Stimulated activated CD8-positive, alpha-beta memory T cell treated with anti-CD3 and anti-CD28 coated beads, Interleukin-7, amount 100 ng/mL, for 1 hour (primary cell): ENCODE measurements at places on chromosomes 12 and 14.

GRCh38 chr14:104390221-104390931 is 189.2 kb upstream of the C14orf180 start:
- no peak for DNase-seq

DNA sequence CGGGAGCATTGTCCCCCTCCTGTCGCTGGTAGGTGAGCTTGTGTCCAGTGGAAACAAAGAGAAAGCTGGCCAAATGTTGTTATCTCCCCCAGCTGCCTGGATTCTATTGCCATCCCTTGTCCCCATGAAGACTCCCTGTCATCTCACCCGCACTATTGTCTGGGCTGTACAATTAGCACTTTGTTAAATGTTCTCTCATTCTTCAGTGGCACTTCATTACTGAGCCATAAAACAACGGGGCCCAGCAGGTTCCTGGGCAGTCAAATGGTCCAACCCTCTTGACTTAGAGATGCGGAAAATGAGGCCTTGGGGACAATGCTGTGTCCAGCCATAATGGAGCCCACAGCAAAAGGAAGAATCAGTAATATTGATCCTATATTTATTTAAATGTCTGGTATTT is 13.2 kb upstream of the COL2A1 start:
- DNase-seq, result no peak

DNA sequence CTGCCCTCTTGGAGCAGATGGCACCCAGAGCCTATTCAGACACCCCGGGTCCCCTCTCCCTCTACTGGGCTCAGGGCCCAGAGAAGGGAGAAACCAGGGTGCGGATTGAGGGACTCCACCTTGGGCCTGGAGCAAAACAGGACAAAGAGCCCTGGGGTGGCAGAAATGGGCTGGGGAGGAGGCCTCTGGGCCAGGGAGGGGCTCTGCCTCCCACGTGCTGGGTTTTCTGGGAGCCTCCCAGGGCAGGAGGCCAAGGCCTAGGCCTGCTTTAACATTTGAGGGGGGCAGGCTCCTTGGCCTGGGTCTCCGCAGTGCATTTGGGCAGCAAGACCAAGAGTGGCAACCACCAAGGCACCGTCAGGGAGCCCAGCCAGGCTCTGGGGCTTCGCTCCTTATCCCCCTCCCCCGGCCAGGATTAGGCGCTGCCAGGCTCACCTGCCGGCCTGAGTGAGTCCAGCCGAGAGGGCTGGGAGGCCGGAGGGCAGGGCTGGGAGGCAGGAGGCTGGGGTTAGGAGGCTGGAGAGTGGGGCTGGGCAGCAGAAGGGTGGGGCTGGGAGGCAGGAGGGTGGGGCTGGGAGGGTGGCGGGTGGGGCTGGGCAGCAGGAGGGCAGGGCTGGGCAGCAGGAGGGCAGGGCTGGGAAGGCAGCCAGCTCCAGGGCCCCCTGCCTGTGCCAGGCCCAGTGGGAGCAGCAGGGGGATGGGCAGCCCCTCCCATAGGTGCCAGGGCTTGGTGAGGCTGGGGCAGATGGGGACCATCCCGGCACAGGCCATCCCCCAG is 101.8 kb upstream of the EIF5 start:
- no peak for DNase-seq

DNA sequence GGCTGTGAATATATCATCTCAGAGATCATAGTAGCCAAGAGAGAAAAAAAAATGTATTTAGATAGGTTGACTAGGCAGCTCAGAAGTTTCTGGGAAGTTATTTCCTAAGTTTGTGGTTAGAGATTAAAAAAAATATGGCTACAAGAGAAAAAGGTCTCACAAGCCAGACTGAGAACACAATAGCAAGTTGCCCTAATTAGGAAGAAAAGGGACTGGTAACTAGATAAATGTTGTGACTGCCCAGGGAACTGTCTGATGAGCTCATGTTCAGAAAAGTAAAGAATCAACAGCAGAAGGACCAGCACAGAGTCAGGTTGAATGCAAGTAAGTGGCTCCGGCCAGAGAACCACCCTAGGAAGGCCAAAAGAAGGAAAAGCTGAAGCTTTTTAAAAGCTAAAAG is 256.6 kb downstream of the PRKD1 start:
- no peak for DNase-seq

- no peak for DNase-seq
These were observed 10.8 kb downstream of the PIGH start for GRCh38 chr14:67589204-67589770.

DNA sequence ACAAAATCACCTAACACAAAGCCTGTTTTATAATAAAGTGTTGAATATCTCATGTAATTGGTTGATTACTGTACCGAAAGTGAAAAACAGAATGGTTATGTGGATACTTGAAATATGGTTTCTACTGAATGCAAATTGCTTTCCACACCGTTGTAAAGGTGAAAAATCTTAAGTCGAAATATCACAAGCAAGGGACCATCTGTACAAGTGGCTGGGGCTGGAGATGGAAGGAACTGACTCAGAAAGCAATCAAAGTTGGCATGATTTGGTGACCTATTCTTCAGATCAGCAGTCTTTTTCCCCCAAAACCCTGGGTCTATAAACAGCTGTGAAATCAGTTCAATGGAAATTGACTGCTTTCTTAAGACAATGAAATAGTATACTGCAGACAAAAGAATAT is 3.6 kb downstream of the CBX5 start:
- DNase-seq, result no peak

GRCh38 chr12:5244513-5244972 is 187.4 kb upstream of the NTF3 start:
- DNase-seq, result no peak

- no peak for DNase-seq
These were observed 77.8 kb upstream of the GRIP1 start for GRCh38 chr12:66756631-66757030.

- DNase-seq, result no peak
These were observed 56.2 kb downstream of the CRADD start for GRCh38 chr12:93733358-93733757.

GRCh38 chr14:98293576-98293975 is 978.4 kb downstream of the BCL11B start:
- DNase-seq, result no peak

GRCh38 chr12:6925540-6926279 is 2.0 kb upstream of the ATN1 start:
- no peak for DNase-seq

GRCh38 chr14:49287004-49287403 is 299.2 kb downstream of the RPS29 start:
- DNase-seq, result no peak

DNA sequence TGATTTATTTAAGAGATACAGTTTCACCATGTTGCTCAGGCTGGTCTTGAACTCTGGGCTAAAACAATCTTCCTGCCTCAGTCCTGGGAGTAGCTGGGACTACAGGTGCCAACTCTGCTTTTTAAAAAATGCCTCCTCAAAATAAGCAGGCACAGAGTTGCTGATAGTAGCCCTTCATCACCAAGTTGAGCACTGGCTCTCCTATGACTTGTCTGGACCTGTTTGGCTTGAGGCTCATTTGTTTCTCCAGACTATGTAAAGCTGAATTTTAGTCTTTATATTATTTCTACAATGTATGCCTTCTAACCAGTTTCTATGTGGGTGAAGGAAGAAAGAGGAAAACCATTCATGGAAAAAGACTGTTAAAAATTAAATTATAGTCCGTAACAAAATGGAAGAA is 39.5 kb upstream of the RAD51AP1 start:
- no peak for DNase-seq

GRCh38 chr14:77474479-77475177 is 16.7 kb downstream of the AHSA1 start:
- no peak for DNase-seq

GRCh38 chr12:23803540-23803939 is 145.9 kb downstream of the SOX5 start:
- no peak for DNase-seq

DNA sequence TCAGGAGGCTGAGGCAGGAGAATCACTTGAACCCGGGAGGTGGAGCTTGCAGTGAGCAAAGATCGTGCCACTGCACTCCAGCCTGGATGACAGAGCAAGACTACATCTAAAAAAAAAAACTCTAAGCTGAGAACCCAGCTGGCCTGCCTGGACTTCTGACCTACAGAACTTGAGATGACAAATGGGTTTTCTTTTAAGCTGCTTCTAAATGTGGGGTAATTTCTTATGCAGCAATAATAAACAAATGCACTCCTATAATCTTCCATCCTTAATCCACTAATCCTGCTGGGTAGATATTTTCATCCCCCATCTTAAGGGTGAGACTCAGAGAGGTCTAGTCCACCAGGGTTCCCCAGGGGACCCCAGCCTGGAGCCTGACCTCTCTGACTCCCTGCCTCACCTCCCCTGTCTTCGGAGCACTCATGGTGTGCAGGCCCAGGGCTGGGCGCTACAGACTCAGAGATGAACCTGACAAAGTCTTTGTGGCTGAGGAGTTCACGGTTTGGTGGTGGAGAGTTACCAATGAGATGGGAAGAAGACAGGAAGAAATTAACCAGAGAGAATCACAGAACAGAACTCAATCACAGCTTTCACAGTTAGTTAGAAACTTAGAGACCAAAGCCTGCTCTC is 39.7 kb upstream of the BDKRB2 start:
- no peak for DNase-seq

- no peak for DNase-seq
These were observed 119.5 kb upstream of the RTL1 start for GRCh38 chr14:101022916-101023435.

DNA sequence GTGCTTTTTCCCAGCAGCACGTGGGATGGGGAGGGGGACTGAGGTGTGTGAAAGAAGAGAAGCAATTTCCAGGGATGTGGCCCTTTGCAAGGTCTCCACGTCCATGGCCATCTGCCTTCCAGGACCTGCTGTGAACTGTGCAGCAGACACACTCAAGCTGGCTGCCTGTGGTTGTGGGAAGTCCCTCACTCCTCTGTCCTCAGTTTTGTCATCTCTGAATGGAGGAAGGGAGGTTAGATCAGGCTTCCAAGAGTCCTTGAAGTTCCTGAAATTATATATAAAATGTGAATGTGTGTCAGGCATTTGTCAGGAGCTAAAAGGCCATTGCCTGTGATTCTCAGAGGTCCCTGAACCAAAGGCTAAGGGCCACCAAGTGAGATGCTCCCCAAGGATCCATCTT is 328.2 kb downstream of the CACNA1C start:
- no peak for DNase-seq

- DNase-seq, result no peak
These were observed 4.2 kb upstream of the CLEC4C start for GRCh38 chr12:7751394-7751793.

DNA sequence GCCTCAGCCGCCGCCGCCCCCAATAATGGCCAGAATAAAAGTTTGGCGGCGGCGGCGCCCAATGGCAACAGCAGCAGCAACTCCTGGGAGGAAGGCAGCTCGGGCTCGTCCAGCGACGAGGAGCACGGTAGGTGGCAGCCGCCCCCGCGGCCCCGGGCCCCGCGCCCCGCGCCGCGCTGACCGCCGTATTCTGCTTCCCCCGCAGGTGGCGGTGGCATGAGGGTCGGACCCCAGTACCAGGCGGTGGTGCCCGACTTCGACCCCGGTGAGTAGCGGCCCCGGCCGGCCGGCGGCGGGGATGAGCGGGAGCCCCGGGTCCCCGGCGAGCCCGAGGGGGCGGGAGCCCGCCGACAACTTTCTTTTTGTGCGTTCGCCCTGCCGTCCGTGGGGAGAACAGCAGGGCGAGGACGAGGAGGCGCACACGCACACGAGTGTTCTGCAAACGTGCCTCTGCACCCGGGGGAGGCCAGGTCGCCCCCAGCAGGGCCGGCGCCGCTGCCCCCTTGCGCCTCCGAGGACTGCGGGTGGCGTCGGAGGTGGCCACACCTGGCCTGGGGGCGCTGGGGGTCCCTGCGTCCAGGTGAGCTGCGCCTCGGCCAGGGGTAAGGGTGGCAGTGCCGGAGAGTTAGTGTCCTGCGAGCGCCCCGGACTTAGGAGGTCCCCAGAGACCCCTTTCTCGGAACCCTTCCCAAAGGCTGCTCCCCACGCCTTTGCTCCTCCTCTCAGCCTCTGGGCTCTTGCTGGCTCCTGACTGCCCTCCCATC is 794 bp downstream of the RCOR1 start:
- peak; percentile 25 for DNase-seq

DNA sequence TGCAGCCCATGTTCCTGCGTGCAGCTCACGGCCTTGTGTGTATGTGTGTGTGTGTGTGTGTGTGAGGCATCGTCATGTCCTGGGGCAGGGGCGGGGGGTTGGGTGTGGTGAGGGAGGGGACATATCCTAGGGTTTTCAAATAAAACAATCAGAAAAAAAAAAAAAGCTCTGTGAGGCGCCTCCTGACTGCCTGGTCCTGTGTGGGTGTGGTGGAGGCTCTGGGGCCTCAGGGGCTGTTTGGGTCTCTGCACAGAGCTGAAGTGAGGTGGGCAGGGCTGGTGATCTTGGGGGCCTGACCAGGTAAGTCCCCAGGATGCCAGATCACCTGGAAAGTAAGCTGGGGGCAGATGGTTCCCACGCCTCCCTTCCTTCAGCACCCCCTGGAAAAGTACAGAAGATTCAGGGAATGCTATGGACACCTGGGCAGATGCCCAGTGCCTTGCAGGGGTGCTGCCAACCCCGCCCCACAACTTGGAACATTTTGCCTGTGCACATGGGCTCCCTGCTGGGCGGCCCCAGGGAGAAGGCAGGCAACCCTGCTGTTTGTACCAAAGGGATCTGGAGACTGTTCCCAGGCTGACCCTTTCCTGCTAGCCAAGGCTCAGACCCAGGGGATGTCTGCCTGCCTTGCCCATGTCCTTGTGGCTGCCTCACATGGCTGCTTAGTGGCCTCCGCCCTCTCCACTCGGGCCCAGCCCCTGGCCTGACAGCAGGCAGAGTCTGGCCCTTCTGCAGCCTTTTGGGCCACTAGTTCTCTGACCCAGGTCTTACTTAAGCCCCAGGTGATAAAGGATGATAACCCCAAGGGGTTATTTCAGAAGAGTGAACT is 28.8 kb downstream of the CLSTN3 start:
- no peak for DNase-seq

DNA sequence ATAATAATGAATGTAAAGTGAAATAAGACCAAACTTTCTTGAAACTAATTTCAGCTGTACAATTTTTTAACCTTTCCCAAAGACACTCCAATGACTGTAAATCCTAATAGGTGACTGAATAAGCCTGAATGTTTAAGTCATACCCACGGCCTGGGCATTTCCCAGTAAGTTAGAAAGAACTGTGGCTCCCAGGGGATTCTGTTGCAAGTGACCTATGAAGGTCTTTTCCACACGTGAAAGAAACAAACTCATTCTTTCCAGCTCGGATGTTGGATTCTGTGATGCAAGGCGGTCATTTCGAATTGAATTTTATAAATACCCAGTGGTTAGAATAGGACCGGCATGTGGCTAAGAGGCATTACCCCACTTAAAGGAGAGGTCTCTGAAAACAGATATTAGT is 1134.4 kb downstream of the GALC start:
- DNase-seq, result no peak

GRCh38 chr12:42284876-42285275 is 41.0 kb downstream of the ZCRB1 start:
- DNase-seq, result no peak
